ENCODE measurements at places on chromosomes 4 and X.

DNA sequence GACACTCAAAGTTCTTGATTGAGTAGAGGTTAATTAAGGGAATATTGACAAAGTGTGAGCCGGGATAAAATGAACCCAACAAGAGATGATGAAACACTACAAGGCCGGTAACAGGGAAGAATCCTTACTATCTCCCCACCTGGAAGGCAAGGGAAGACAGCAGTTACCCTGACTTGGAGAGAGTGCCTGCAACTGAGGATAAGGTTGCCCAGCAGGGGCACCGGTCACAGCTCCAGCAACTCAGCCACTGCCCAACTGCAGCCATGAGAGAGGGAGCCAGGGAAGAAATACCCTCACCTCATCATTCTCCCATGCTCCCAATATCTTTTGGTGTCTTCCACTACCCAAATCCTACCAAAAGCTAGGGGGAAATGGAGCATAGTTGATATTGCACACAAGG, 212.7 kb downstream of the KCTD8 start:
- DNase-seq: no peak

DNA sequence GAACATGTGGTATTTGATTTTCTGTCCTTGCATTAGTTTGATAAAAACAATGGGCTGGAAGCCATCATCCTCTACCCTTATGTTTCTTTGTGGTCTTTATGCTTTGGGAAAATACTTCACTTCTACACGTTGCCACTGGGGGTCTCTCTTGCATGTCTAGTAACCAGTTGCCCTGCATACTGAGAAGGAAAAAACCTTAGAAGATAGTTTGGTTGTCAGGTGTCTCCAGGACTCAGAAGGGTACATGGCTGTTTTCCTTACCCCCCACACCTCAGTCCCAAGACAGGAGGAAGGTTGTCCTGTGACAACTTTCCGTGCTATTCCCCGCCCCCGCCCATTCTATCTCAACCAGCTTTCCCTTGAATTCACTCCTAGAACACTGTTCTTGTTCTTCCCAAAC, 62.1 kb upstream of the LANCL3 start:
- DNase-seq: no peak

DNA sequence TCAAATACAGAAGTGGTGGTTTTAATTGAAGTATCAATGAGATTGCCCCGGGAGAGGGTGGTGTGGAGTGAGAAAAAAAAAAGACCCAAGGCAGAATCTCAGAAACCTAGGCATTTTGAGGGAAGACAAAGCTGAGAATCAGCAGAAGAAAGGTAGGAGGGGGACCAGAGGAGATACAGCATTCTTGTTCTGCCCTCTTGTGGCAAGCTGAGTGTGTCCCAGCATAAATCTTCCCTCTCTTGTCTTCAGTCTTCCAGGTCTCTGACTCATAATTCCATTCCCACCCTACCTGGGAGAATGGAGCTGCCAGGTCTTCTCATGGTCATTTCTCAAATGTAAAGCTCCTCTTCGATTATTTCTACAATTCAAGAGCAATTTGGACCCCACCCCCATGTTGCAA, 32.7 kb upstream of the MAGED1 start:
- no peak for DNase-seq

GRCh38 chr4:48944756-48945241, 38.2 kb upstream of the OCIAD2 start:
- DNase-seq: no peak

GRCh38 chrX:362937-363620, 23.6 kb downstream of the PPP2R3B start:
- no peak for DNase-seq

DNA sequence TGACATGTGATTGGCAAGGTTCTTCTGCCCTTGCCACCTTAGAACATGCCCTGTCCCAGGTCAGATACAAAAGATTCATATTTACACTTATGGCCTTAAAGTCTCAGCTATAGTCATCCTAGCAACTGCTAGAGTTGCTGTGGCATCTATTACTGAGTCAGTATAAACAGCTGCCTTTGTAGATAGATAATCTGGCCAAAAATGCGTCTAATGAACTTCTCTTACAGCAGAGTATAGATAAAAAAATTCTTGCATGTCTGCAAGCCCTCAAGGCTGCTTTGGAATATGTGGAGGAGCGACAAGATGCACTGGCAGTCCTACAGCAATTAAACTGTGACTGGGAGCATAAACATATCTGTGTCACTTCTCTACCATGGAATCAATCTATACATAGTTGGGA, 1209.7 kb upstream of the PABPC4L start:
- no peak for DNase-seq

- DNase-seq: no peak
Measured at GRCh38 chr4:100246697-100247096, 56.4 kb upstream of the DDIT4L start.

Data from SIG-M5 (cell line).